CD4-positive, alpha-beta T cell treated with Interleukin-15 for 4 hours (primary cell): ENCODE measurements at places on chromosomes 1 and 21.

DNA sequence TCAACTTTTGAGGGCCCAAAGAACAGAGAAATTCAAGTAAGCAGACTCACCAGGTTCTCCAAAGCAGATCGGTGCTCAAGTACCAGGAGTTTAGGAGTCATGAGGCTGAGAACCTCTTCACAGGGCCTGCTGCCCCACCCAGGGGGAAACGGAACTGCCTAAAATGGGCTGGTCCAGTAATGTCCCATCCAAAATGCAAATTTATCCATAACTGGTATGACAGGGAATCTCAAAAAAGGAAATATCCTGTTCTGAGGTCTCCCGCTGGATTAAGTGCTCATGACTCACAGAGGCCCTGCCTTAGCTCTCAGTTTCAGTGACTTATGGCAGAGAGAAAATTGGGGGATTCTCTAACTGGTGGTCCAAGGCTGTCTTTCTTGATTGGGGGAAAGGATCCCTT is 9.3 kb downstream of the SPRR2G start:
- no peak for DNase-seq

DNA sequence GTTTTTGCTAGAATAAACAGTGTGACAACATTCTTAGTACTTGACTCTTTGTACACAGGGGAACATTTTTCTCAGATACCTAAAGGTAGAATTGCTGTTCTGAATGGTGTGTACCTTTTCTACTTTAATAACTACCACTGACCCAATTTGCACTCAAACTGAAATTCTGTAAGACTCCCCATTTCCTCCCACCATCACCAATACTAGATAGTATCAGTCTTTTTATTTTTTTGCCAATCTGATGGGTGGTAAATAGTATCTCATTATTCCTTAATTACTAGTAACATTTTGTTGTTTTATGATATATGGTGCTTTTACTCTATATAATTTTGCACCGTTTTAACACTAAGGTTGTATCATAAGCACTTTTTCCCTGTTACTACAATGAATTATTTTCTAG is 28.8 kb upstream of the GCLM start:
- no peak for DNase-seq

DNA sequence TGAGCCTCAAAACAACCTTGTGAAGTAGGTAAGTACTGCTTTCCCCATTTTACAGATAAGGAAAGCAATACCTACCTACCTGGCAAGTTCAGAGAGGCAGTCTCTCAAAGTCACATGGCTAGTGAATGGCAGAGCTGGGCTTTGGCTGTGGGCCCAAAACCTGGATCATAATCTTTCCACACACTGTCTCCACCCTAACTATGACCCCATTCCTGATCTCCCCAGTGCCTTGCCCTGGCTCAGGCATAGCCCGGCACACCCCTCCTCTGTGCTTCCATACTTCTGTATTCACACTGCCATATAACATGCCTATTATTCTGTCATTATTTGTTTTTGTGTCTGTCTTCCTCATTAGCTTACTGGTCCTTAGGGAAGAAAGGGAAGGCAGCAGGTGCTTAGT is 15.9 kb downstream of the GNG12 start:
- DNase-seq = no peak

- no peak for DNase-seq
Observed at GRCh38 chr21:36747815-36748383, 49.0 kb downstream of the SIM2 start.

GRCh38 chr1:116878804-116879477 is 30.8 kb upstream of the PTGFRN start:
- peak; percentile 19 for DNase-seq
